ENCODE measurements at places on chromosomes 13 and 19. TPM values are rescaled to one million over a fixed set of nuclear protein-coding genes. Genes with fewer than 3 reads are reported as not detected.

The RFXAP gene
- 0.88 TPM for total RNA-seq

The GPR12 gene
- total RNA-seq, result not detected

The ZGLP1 gene
- 1.9 TPM for total RNA-seq

The MUC16 gene
- 0.06 TPM for total RNA-seq

The ADAMTS10 gene
- 12.8 TPM for total RNA-seq

The MISP3 gene
- total RNA-seq, result 3.8 TPM

The SSC5D gene
- total RNA-seq, result 0.58 TPM

The TYROBP gene
- not detected for total RNA-seq

The ABCC4 gene
- total RNA-seq, result 27.4 TPM

The SERP2 gene
- not detected for total RNA-seq

The ZSCAN18 gene
- total RNA-seq, result 1.9 TPM

The PPM1N gene
- 9.0 TPM for total RNA-seq

The LILRB3 gene
- total RNA-seq, result 0.17 TPM

The TMEM221 gene
- total RNA-seq, result 0.76 TPM

The IGLON5 gene
- total RNA-seq, result not detected

The ZNF66 gene
- not detected for total RNA-seq

The GAPDHS gene
- not detected for total RNA-seq

The ERICH4 gene
- total RNA-seq, result not detected

The FXYD7 gene
- 0.17 TPM for total RNA-seq

The CEBPA gene
- 7.8 TPM for total RNA-seq

The CPT1C gene
- 14.1 TPM for total RNA-seq

The ZNF382 gene
- 0.06 TPM for total RNA-seq

The CCNA1 gene
- 0.28 TPM for total RNA-seq

The PODNL1 gene
- total RNA-seq, result 1.3 TPM

The ZNF112 gene
- total RNA-seq, result 1.9 TPM

The RNF113B gene
- total RNA-seq, result not detected

The ICAM5 gene
- total RNA-seq, result 0.55 TPM
